Breast epithelium (tissue), 4 donors: ENCODE measurements at places on chromosomes 5 and 9. TPM values are rescaled to one million over a fixed set of nuclear protein-coding genes. Genes with fewer than 3 reads are reported as not detected.
A peak's percentile ranks its signal among the peaks of the same experiment; 100 is the strongest.

GRCh38 chr5:118687661-118688621 is 300.4 kb downstream of the DTWD2 start:
- no peaks in the 10 kb centered on the region for H3K4me1 ChIP-seq
- H3K4me3 ChIP-seq = no peak overlapping the region
- no peaks in the 10 kb centered on the region for H3K27me3 ChIP-seq

MYMK gene
- total RNA-seq = not detected

DNA sequence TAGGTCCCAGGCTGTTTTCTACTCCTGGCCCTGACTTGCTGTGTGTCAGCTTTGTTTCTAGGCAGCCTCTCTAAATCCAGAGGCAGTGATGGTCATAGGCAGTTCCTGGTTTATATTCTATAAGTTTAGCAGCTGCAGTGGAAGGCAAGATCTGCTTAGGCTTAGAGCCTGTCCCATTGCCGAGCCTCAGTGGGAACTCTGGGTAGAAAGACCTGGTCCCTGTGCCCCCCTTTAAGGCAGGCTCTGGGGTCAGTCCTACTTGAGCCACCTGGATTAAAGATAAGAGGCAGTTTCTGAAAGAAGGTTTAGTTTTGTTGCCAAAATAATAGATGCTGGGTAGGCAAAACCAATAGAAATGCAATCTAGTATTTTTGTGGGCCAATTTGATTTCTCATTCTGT is 13.6 kb downstream of the MCCC2 start:
- DNase-seq = no peak
- peak overlapping the region; percentile 80 for H3K27ac ChIP-seq
- H3K27me3 ChIP-seq = no peaks in the 10 kb centered on the region
- no peaks in the 10 kb centered on the region for H3K36me3 ChIP-seq

DNA sequence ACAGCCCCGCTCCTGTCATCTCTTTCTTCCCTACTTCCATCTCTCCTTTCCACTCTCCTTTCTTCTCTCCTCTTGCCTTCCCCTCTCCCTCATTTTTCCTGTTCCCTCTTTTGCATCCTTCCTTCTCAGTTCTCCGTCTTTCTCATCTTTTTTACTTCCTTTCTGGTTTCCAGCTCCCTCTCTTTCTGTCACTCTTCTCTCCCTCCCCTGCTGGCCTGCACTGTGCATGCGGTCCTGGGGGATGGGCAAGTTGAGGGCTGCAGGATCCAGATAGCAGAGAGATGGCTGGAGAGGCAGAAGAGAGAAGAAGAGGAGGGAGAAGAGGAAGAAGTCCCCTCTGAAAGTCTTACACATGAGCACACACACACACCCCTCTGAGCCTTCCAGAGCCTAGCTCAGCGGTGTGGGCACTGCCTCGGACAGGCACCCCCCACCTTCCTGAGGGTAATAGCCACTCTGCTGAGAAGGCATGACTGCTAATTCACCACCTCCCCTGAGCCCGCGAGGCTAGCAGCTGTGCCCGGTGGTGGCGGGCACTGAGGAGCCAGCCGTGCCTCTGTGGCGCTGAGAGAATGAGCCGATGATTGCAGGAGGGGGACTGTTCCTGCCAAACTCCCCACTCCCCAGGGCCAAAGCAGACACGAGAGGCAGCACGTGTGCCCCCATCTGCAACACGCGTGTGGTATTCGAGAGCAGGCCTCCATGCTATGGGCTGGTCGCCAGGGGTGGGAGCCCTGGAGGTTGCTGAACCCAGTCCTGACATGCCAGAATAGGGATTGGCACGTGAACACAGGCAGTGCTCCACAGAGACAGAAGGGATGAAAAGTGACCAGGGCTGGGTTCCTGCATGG is 3.7 kb upstream of the CAMK2A start:
- H3K4me3 ChIP-seq = no peak overlapping the region
- H3K27me3 ChIP-seq = no peaks in the 10 kb centered on the region
- no peak overlapping the region for H3K27ac ChIP-seq
- H3K4me1 ChIP-seq = no peaks in the 10 kb centered on the region
- H3K36me3 ChIP-seq = no peaks in the 10 kb centered on the region

DNA sequence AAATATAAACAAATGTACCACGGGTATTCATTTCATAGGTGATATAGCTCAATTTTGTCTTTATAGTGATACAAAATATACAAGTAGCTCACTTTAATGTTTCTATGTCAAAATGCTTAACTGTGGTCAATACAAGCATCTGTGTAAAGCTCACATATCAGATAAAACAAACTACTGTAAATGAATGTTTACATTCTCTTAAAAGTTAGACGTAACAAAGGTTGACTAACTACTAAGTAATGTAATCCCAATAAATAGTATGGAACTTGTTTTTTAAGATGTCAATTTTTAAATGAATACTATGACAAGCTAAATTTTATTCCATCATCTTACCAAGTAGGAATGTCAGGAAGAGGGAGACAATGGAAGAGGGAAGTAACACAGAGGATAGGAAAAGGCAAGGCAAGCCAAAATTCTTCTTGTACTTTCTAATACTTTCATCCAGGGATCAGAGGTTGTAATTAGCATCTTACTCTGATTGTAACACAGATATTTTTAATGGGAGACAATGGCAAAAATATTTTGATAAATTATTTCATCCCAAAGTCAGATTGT is 105.5 kb downstream of the STRBP start:
- no peaks in the 10 kb centered on the region for H3K4me1 ChIP-seq
- no peak for DNase-seq
- no peak overlapping the region for H3K27ac ChIP-seq
- no peak overlapping the region for H3K4me3 ChIP-seq
- no peaks in the 10 kb centered on the region for H3K36me3 ChIP-seq

GRCh38 chr5:114477816-114478334 is 116.0 kb downstream of the KCNN2 start:
- no peaks in the 10 kb centered on the region for H3K4me1 ChIP-seq
- H3K36me3 ChIP-seq = no peaks in the 10 kb centered on the region

DNA sequence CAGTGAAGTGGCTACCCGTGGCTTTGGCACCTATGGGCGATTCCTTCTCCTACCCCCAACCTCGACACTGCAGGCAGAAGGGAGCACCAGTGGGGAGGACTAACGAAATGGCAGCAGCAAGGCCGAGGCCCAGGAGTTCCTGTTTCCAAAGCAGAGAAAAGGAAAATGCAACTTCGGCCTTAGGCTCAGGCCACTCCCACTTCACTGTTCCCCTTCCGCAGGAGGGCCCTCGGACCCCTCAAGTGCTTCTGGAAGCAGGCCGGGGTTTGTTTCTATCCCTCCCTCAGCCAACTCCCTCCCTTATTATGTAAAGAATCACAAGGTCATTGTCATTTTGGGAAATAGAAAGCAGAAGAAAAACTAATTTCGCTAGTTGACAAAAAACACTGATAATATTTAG is 36.4 kb upstream of the NKX2-5 start:
- H3K36me3 ChIP-seq = no peaks in the 10 kb centered on the region
- no peak for DNase-seq
- no peaks in the 10 kb centered on the region for H3K27me3 ChIP-seq
- H3K4me1 ChIP-seq = no peaks in the 10 kb centered on the region

DNA sequence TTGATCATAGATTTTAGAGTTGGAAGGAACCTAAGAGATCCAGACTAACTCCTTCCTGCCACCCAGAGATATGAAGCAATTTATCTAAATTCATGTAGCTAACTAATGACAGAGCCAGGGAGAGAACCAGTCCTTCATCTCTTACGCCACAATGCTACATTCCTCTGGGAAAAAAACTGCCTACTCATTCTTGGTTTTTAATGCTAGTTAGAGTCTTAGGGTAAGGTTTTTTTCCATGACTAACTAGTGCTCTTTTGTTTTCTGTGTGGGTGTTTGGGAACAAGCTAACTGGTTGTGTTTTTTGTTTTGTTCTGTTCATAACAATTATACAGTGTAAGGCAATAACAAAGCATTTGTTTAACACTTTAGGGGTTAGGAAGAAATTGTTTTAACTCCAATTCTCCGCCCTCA is 52.4 kb downstream of the SLC44A1 start:
- DNase-seq = no peak
- no peaks in the 10 kb centered on the region for H3K36me3 ChIP-seq
- no peak overlapping the region for H3K4me3 ChIP-seq
- H3K27ac ChIP-seq = peak overlapping the region; percentile 65
- H3K4me1 ChIP-seq = no peaks in the 10 kb centered on the region

- no peaks in the 10 kb centered on the region for H3K27me3 ChIP-seq
- H3K36me3 ChIP-seq = no peaks in the 10 kb centered on the region
- no peaks in the 10 kb centered on the region for H3K4me1 ChIP-seq
These were observed 3.2 kb upstream of the MAP3K1 start for GRCh38 chr5:56812110-56812509.
